ENCODE measurements at places on chromosomes 11 and 22. TPM values are rescaled to one million over a fixed set of nuclear protein-coding genes. Genes with fewer than 3 reads are reported as not detected.

Gene RAG1
- 3.2 TPM for total RNA-seq

Gene MUC2
- not detected for total RNA-seq

Gene LYVE1
- total RNA-seq = 0.27 TPM

Gene LINC01488
- total RNA-seq = not detected

Gene TENM4
- 13.3 TPM for total RNA-seq

Gene CFAP300
- total RNA-seq = 0.65 TPM

DNA sequence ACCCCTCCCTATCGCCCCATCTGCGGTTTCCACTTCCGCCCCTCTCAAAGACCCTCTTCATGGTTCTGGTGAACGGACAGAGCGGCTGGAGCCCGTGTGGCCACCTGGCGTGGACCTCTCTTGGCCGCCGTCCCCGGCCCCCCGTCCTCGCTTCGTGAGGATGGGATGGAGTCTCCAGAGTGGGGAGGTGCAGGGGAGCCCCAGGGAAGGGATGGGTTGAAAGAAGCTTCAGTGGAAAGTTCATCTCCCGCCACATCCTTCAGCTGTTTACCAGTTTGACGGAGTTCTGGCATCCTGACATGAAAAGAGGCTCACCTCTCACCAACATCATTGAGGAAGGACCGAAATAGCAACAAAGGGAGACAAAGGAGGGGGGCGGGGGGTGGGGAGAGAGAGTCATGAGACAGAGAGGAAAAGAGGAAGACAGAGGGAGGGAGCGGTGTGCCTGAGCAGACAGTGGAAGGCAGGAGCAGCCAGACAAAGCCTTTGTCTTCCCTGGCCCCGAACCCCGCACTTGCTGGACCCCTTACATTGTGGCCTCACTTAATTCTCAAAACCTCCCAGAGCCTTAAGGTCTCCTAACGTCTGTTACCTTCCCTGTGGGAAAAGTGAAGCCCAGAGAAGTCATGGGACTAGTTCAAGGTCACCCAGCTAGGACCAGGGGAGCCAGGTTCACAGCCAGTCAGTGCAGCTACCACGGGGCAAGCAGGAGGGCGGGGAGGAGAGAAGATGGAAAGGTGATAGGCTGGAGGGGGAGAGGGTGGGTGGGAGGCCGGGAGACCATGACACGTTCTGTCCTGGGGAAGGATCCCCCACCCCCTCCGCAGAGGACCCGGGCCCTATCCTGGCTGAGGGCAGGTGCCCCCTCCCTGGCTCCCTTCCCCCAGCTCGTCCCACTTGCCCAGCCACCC is 54.9 kb downstream of the CD6 start:
- DNase-seq = no peak
- H3K4me1 ChIP-seq = no peaks in the 10 kb centered on the region
- peaks cover 15% of the 10 kb centered on the region for H3K27me3 ChIP-seq
- H3K4me3 ChIP-seq = no peak overlapping the region

DNA sequence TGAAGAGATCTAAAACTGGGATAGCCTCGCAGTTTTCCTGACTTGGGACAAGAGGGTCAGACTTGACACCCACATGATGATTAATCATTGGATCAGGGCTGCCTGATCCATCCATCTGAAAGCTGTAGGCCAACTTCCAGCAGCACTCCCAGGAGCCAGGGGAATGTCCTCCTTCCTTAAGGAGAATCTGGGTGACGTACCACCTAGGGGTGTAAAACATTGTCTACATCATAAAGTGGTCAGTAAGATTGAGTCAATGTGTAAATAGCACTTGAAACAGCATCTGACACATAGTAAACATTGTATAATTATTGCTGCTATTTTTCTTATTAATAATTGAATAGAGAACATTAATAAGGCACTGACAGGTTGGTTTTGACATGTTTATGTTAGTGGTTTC is 392.8 kb downstream of the JRKL start:
- H3K4me1 ChIP-seq = no peaks in the 10 kb centered on the region
- H3K27ac ChIP-seq = no peak overlapping the region
- no peaks in the 10 kb centered on the region for H3K36me3 ChIP-seq
- H3K27me3 ChIP-seq = no peaks in the 10 kb centered on the region
- no peak overlapping the region for H3K4me3 ChIP-seq

DNA sequence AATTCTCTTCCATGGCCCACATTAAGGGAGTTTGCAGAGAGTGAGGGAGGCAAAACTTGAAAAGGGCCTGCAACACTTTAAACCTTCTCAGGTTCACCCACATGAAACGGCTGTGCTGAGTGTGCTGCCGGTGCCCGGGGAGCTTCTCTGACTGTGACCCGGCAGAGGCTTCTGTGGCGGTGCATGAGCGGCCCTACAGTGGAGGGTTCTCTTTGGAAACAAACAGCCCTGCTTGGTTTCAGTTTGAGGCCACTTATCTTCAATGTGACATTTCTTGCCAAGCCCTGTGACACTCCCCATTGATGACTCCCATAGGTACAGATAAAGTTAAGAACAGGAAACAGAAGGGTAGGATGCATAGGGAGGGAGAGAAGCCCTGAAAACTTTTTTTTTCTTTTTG is 31.8 kb downstream of the FAM118A start:
- peaks cover 2% of the 10 kb centered on the region for H3K36me3 ChIP-seq
- no peak overlapping the region for H3K27ac ChIP-seq

DNA sequence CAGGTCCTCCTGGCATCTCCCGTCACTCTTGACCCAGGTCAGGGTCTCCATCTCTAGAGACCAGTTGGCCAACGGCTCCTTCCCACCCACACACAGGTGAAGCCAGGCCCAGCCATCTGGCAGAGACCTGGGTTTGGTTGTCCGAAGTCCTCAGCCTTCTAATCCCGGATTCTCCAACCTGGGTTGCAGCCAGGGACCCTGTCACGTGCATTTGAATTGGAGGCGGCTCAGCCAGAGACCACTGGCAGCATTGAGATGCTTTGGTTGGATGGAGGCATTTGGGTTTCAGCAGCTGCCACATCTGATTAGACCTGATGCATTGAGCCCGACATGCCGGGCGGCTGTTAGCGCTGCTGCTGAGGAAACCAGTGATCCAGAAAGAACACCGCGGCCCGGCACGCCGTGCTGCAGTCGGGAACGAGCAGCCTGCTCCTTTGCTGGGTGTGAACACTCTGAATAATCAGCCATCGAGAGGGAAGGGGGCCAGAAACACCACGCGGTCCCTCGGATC is 163.2 kb downstream of the BRD1 start:
- no peaks in the 10 kb centered on the region for H3K36me3 ChIP-seq
- H3K27me3 ChIP-seq = no peaks in the 10 kb centered on the region
- H3K4me3 ChIP-seq = no peak overlapping the region

GRCh38 chr11:45355706-45356041 is 69.5 kb upstream of the SYT13 start:
- no peak overlapping the region for H3K27ac ChIP-seq
- no peak for DNase-seq
- peaks cover 3% of the 10 kb centered on the region for H3K27me3 ChIP-seq
- H3K4me3 ChIP-seq = peak overlapping the region; percentile 62

GRCh38 chr11:72426758-72427157 is 7.6 kb downstream of the CLPB start:
- no peak overlapping the region for H3K27ac ChIP-seq
- H3K4me3 ChIP-seq = no peak overlapping the region
- DNase-seq = no peak
- H3K4me1 ChIP-seq = peaks cover 4% of the 10 kb centered on the region
- no peaks in the 10 kb centered on the region for H3K27me3 ChIP-seq

DNA sequence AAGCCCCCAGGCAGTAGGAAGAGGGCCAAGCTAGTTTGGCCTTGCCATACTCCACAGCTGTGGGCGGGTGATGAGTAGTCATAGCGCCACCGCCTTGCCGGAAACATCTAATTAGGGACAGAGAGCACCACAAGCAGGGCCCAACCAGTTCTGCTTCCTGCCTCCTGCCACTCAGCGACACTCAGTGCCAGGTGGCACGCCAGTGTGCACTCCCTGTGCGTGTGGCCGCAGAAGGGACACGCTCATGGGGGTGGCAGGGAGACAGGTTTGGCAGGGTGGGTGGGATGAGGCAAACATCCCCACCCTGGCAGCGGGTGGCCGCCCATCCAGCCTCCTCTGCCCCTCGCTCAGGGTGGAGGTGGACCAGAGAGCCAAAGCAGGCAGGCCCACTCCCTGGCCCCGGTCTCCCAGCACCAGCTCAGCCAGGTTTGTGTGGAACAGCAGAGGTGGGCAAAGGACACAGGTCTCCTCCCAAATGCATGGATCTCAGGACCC is 4.9 kb downstream of the OVOL1 start:
- no peaks in the 10 kb centered on the region for H3K36me3 ChIP-seq
- DNase-seq = peak; percentile 11
- no peak overlapping the region for H3K27ac ChIP-seq

DNA sequence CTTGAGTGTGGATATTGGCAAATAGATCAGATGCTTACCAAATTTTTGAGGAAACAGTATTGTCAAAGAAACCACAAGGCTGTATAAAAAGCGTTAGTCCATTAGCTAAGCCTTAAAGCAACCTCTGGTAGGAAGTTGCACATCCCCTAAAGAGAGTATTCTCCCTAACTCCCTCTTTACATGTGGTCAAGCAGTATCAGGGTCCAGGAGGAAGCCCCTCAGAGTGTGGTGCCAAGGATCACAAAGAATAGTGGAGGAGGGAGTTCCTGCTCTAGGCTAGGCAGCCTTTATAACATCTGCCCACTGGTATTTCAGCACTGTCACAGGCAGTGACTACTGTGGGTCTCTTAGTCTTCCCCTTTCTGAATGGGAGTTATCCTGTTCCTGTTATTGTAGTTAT is 18.8 kb upstream of the AMPD3 start:
- H3K36me3 ChIP-seq = no peaks in the 10 kb centered on the region
- H3K27me3 ChIP-seq = peaks cover 2% of the 10 kb centered on the region
- no peak overlapping the region for H3K4me3 ChIP-seq
- no peaks in the 10 kb centered on the region for H3K4me1 ChIP-seq
- H3K27ac ChIP-seq = no peak overlapping the region

DNA sequence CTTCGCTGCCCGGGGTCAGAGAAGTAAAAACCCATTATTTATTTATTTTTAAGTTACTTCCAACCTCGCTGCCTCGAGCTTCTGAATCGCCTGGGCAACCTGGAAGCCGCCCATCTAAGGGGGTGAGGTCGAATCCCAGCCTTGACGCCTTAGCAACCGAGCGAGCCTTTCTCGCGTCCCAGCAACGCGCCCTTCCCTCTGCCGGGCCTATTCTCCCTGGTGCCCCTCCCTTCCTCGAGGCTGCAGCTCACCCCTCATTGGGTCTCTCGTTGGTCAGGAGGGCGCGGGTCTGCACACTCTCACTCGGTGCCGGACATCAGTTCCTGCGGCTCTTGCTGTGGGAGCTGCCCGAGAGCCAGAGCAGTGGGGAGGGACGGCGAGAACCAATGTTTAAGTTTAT is at the start of gene CCDC81:
Gene CCDC81, plus strand, starts transcription at position 302 of the 400 bp plus-strand sequence. CDS start 277 bp downstream, outside the sequence.
- no peak within 1 kb of the TSS for H3K27ac ChIP-seq
- peaks cover 6% of the 10 kb centered on the region for H3K4me1 ChIP-seq
- H3K4me3 ChIP-seq = peak within 1 kb of the TSS; percentile 49
- no peaks in the 10 kb centered on the region for H3K27me3 ChIP-seq

- H3K27ac ChIP-seq = peak overlapping the region; percentile 95
- H3K36me3 ChIP-seq = no peaks in the 10 kb centered on the region
- peak overlapping the region; percentile 90 for H3K4me3 ChIP-seq
- H3K4me1 ChIP-seq = peaks cover 17% of the 10 kb centered on the region
These were observed 728 bp downstream of the TBC1D22A start for GRCh38 chr22:46763051-46763705.

- DNase-seq = no peak
- H3K27ac ChIP-seq = no peak overlapping the region
- no peaks in the 10 kb centered on the region for H3K27me3 ChIP-seq
- peaks cover 12% of the 10 kb centered on the region for H3K4me1 ChIP-seq
- H3K36me3 ChIP-seq = no peaks in the 10 kb centered on the region
- no peak overlapping the region for H3K4me3 ChIP-seq
These were observed 908.8 kb downstream of the OPCML start for GRCh38 chr11:132623511-132623910.

- no peaks in the 10 kb centered on the region for H3K36me3 ChIP-seq
- H3K4me1 ChIP-seq = peaks cover 28% of the 10 kb centered on the region
- no peak overlapping the region for H3K27ac ChIP-seq
- no peak overlapping the region for H3K4me3 ChIP-seq
These were observed 9.2 kb downstream of the MYRF start for GRCh38 chr11:61761440-61762222.

DNA sequence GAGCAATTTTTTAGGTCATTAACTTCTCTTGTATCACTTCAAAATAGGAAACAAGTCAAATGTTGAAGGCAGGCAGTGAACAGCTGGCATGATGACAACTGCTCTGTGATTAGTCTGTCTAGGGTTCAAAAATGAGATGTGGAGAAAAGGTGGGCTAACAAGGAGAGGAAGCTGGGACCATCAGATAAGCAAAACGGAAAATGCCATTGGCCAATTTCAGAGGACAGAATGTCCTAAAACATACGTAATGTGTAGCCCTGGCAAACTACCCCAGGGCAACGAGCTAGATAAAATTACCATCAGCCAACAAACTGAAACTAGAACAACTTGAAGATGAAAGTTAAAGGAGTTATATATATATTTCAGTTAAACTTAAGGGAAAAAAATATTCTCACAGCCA is 93.2 kb downstream of the RELT start:
- no peak overlapping the region for H3K4me3 ChIP-seq
- no peak for DNase-seq
- no peak overlapping the region for H3K27ac ChIP-seq

GRCh38 chr11:110085255-110085838 is 7.8 kb upstream of the ZC3H12C start:
- no peak for DNase-seq
- no peaks in the 10 kb centered on the region for H3K4me1 ChIP-seq
- no peaks in the 10 kb centered on the region for H3K36me3 ChIP-seq
- no peak overlapping the region for H3K4me3 ChIP-seq

All from astrocyte (in vitro differentiated cells and primary cell).